ENCODE measurements at places on chromosomes 12 and 14.

DNA sequence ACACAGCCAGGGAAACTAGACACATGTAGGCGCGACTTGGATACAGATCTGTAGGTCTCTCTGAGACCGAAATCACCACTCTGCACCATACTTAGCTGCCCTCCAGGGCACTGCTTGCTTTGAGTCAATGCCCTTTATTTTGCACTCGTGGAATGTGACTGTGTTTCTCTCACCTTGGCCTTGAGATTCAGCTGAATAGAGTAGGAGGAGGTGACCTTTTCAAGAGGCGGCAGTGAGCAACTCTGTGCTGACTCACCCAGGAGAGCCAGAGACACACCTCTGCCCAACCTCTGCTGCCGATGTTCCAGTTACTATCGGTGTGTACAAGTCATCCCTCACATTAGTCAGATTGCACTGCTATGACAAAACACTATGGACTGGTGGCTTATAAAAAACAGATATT, 583.4 kb downstream of the VRK1 start:
- DNase-seq, result no peak

- no peak for DNase-seq
Measured at GRCh38 chr14:37013078-37013477, 159.3 kb downstream of the SLC25A21 start.

GRCh38 chr12:28998662-28999120, 150.4 kb upstream of the FAR2 start:
- DNase-seq, result no peak

GRCh38 chr12:54044425-54045103, 9.1 kb upstream of the HOXC4 start:
- DNase-seq, result no peak

GRCh38 chr14:91115986-91116770, 2.3 kb downstream of the DGLUCY start:
- DNase-seq, result no peak

DNA sequence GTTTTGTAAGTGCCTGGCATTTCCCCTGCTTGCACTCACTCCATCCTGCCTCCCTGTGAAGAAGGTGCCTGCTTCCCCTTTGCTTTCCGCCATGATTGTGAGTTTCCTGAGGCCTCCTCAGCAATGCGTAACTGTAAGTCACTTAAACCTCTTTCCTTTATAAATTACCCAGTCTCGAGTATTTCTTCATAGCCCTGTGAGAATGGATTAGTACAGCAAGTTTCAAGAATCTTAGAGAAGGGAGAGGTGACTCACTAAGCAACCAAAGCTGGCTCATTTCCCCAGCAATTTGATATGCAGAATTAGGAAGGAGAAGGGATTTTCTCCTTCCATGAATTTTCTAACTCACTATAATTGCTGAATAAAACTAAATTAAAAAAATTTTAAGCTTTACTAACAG, 251.0 kb upstream of the FOXG1 start:
- DNase-seq, result no peak

- no peak for DNase-seq
Measured at GRCh38 chr14:37665479-37665878, 70.0 kb downstream of the TTC6 start.

DNA sequence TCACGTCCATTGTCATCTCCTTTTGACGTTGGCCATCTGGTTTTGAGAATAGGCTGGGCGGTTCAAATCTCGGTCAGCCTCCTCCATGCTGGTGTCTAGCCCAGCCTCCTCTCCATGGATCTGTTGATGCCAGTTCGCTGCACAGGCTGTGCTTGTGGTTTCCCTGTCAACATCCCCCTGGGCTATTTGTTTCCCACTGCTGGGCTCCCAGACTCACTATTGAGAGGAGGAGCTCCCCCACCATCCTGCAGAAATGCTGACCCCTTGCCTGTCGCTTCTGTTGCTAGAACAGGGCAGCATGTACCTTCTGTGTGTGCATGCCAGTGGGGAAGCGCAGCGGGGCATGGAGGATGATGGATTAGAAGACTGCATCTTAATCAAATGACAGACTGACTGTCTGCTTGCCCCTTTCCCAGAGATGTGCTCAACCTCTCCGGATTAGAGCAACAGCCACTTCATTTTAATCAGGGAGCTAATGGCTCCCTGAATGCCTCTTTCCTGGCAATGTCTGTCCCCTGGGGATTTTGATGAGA, 170.5 kb downstream of the TSPAN9 start:
- DNase-seq, result no peak

DNA sequence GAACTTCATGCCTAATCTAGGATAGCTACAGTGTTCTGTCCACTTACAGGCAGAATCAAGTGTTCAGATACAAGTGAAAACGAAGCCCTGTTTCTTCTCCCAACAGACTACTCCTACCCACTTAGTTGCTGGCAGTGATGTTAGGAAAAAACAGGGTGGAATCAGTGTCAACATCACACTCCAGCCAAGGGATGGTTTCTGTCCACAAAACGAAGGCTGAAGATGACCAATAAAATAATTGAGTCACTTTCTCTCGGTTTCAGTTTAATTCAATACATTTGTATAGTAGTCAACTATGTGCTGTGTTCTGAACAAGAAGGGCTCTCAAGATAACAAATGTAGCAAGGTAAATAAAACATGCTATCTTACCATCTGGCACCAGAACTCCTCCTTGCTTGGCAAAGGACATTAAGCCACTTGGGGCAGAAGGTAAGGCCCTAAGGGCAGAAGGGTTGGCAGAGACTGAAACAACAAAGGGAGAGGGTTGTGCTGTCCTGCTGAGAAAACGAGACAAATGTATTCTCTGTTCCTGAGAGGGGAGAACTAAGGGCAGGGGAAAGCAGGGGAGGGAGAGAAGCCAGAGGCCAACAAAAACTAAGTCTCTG, 393.6 kb downstream of the DPF3 start:
- no peak for DNase-seq

DNA sequence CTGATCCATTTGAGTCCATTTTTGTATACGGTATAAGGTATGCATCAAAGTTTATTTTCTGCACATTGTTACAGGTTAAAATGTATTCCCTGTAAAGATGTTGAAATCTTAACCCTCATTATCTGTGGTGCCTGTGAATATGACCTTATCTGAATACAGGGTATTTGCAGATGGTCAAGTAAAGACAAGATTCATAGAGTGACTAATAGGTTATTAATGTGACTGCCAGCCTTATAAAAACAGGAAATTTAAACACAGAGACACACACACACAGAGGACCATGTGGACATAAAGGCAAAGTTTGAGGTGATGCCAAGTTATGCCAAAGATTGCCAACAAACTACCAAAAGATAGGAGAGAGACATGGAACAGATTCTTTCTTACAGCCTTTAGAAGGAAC, 347.2 kb upstream of the DCN start:
- DNase-seq, result no peak

DNA sequence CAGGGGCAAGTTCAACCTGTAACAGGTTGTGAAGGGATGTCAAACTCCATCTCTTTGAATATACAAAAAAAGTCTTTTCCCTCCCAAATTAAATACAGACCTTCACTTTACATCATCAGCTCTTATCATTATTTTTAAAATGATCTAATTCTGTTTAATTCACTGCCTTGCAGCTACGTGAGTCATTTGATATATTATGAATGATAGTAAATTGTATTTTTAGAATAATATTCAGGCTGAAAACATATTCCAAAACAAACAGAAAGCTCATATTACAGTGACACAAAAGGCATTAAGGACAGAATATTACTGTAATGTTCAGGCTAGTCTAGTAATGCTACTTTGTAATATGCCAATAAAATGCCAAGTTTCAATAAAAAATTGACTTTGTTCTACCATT, 53.3 kb downstream of the BCAT1 start:
- DNase-seq, result no peak

GRCh38 chr12:73951956-73952703, 585.5 kb upstream of the ATXN7L3B start:
- no peak for DNase-seq

- DNase-seq, result no peak
Measured at GRCh38 chr14:89178800-89179535, 238.1 kb downstream of the FOXN3 start.

GRCh38 chr14:91929700-91930099, 17.8 kb downstream of the FBLN5 start:
- DNase-seq, result no peak

- no peak for DNase-seq
Measured at GRCh38 chr12:92561543-92561899, 141.3 kb upstream of the PLEKHG7 start.

- no peak for DNase-seq
Measured at GRCh38 chr12:45665941-45666340, 63.6 kb upstream of the ARID2 start.

- no peak for DNase-seq
Measured at GRCh38 chr14:58066115-58066514, 85.9 kb downstream of the ARMH4 start.

DNA sequence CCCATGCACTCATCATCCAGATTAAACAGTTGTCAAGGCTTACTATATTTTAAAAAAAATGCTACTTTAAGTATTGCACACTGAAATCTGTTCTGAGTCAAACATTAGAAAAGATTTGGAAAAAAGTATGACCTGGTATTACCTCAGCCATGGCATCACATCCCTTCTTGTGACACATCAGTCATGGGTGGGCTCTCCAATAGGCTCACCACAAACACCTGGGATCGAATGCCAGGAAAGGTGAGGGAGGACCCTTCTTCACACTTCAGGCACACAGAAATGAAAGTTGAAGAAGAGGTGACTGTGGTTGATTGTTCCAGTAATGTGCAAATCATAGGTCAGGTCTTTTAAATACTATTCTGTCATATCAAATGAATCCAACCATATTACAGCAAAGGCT, 36.6 kb upstream of the GZMB start:
- DNase-seq, result no peak

- no peak for DNase-seq
Measured at GRCh38 chr14:24427537-24428508, 1.6 kb downstream of the CBLN3 start.

GRCh38 chr12:96720363-96720705, 186.7 kb upstream of the NEDD1 start:
- DNase-seq, result no peak

- DNase-seq, result no peak
Measured at GRCh38 chr12:81942594-81942993, 183.4 kb upstream of the PPFIA2 start.

- no peak for DNase-seq
Measured at GRCh38 chr12:127899971-127900370, 367.0 kb upstream of the TMEM132C start.

GRCh38 chr14:80867091-80867490, 74.4 kb downstream of the CEP128 start:
- no peak for DNase-seq

DNA sequence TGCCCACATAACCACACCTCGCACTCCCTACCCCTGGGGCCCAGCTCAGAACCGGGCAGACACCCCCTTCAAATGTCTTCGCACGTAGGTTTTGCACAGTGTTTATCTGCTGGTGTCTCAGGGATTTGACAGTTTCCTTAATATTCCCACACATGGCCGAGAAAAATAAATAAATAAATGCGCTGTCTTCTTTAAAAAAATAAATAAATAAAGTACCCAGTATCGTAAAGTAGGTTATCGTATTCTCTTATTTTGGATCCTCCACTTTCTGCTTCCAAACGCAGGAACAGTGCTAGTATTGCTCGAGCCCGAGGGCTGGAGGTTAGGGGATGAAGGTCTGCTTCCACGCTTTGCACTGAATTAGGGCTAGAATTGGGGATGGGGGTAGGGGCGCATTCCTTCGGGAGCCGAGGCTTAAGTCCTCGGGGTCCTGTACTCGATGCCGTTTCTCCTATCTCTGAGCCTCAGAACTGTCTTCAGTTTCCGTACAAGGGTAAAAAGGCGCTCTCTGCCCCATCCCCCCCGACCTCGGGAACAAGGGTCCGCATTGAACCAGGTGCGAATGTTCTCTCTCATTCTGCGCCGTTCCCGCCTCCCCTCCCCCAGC, 710 bp upstream of the FOS start:
- DNase-seq, result no peak

- no peak for DNase-seq
Measured at GRCh38 chr12:126952096-126953007, 1314.6 kb upstream of the TMEM132C start.

DNA sequence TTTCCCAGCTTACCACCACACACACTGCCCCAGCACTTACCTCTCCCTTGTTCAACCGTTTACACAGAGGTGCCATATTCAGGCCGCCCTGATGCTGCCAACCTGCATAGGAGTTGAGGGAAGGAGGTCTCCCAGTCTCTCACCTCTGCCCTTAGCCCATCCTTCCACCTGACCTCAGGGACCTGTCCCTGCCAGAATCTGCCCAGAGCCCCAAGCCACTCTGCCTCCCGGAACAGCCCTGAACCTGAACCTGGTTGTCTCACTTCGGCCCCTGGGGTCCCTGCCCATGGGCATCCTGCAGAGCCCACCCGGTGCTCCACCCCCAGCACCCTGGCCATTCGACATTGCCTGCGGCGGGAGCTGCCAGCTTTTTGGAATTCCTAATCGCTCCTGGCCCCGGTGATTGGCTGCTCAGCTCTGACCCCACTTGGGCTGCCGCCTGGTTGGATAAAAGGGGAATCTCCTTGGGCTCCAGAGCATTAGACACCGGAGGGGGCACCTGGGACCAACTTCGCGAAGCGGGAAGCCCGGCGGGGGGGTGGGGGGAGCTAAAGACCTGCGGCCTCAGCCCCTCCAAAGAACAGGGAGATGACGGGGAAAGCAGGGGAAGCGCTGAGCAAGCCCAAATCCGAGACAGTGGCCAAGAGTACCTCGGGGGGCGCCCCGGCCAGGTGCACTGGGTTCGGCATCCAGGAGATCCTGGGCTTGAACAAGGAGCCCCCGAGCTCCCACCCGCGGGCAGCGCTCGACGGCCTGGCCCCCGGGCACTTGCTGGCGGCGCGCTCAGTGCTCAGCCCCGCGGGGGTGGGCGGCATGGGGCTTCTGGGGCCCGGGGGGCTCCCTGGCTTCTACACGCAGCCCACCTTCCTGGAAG, at the start of gene VSX2:
Gene VSX2 (plus strand): TSS at position 476 of the 874 bp plus-strand sequence. CDS start 113 bp downstream, at position 589.
- DNase-seq, result no peak

DNA sequence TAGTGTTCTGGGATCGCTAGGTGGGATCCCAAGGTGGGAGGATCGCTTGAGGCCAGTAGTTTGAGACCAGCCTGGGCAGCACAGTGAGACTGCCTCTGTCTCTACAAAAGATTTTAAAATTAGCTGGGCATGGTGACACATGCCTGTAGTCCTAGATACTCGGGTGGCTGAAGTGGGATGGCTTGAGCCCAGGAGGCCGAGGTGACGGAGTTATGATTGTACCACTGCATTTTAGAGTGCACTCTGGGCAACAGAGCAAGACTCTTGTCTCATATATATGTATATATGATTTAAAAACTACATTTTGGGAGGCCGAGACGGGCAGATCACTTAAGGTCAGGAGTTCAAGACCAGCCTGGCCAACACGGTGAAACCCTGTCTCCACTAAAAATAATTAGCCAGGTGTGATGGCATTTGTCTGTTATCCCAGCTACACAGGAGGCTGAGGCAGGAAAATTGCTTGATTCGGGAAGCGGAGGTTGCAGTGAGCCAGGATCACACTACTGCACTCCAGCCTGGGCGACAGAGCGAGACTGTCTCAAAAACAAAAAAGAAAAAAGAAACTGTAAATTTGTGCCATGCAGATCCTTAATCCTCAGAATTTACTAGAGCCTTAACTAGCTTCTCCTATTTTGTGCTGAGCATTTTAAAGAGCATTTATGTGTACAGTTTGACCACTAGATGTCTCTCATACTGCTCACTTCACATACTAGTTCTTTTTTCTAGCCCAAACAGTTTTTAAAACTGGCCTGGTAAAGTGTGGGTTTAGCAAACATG, 114.8 kb downstream of the MON2 start:
- DNase-seq, result no peak
